ENCODE measurements at places on chromosomes 1 and 21. TPM values are rescaled to one million over a fixed set of nuclear protein-coding genes. Genes with fewer than 3 reads are reported as not detected.

TEDDM1 gene
- total RNA-seq, result not detected

PIGV gene
- total RNA-seq, result 18.1 TPM

LHX8 gene
- total RNA-seq, result 1.00 TPM

OR2T8 gene
- total RNA-seq, result not detected

FCGR2B gene
- total RNA-seq, result not detected

CNKSR1 gene
- not detected for total RNA-seq

PTGER3 gene
- total RNA-seq, result 3.8 TPM

SPATA17 gene
- total RNA-seq, result 1.00 TPM

LAPTM5 gene
- total RNA-seq, result 0.09 TPM

OR2AJ1 gene
- total RNA-seq, result not detected

TTC24 gene
- not detected for total RNA-seq

ZMYM4 gene
- 35.8 TPM for total RNA-seq

SFN gene
- 0.28 TPM for total RNA-seq

SV2A gene
- 18.3 TPM for total RNA-seq

EDN2 gene
- total RNA-seq, result not detected

FAM131C gene
- 0.09 TPM for total RNA-seq

KCNA2 gene
- not detected for total RNA-seq

ADCY10 gene
- total RNA-seq, result under 0.01 TPM

Data from smooth muscle cell of bladder (primary cell).